ENCODE measurements at places on chromosomes 1 and 21.
A peak's percentile ranks its signal among the peaks of the same experiment; 100 is the strongest.

DNA sequence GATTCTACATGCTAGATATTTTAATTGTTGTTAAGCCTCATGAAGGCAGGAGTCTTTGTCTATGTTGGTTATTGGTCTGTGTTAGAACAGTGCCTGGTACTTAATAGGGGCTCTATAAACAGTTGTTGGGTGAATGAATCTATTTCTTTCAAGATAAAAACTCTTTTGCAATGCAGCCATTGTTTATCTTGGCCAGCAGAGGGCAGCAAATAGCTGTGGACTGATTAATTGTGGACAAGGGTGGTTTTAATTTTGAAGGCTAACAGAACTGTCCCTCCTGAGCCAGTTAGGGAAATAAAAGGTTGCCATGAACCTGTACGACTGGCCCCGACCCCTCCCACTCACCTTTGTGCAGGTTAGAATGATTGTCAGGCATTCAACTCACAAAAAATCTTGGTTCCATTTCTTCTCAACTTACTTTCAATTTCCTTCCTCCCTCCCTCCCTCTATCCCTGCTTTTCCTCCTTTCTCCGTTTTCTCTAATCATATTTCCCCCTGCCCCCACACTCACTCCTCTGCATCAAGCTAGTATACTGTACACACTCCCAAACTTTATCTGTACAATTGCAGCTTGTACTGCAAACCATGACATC is 66.3 kb upstream of the DIRAS3 start:
- no peak for DNase-seq

GRCh38 chr1:2632561-2633361 is at the start of gene MMEL1:
Gene MMEL1 (minus strand): TSS chr1:2633016. CDS start chr1:2629484, 3,532 bp downstream.
- DNase-seq: no peak

DNA sequence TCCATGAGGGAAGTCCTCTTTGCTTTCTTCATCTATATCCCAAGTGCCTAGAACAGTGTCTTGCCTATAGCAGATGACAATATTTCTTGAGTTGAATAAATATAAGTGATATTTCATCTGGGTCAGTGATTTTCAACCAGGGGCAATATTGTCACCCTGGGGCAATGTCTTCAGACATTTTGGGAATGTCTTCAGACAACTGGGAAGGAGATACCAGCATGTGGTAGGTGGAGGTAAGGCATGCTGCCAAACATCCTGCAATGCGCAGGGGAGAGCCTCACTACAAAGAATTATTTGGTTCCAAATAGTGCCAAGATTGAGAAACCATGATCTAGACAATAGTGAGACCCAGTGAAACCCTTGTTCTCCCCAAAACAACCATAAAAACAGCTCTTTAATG is 54.7 kb downstream of the C1orf94 start:
- no peak for DNase-seq

DNA sequence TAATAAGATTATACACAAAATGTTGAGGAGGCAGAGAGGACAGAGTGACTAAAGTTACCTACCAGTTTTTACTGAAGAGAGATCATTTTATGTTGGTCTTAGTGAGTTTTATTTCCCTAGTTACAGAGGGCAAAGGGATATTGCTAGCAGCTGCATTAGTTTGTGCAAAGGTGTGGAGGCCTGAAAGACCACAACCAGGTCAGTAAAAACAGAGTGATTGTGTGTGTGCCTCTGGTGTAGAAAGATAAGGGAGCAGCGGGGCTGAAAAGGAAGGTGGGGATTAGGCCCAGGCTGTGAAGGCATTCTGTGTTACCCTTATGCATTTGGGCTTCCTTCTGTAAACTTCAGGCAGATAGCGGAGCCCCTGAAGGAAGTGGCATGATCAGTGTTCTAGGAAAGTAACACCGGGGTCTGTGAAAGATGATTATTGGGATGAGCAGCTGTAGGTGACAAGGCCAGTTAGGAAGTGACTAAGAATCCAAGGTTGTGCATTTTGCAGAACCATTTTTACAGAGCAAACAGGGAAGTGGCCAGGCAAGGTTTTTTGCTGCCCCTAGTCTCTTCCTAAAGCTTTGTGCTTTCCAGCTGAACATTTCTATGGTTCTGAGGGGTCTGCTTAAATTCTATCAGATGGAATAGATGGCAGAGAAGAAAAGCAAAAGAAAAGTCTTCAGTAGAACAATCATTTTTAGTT is 3.7 kb downstream of the GADD45A start:
- no peak for DNase-seq

DNA sequence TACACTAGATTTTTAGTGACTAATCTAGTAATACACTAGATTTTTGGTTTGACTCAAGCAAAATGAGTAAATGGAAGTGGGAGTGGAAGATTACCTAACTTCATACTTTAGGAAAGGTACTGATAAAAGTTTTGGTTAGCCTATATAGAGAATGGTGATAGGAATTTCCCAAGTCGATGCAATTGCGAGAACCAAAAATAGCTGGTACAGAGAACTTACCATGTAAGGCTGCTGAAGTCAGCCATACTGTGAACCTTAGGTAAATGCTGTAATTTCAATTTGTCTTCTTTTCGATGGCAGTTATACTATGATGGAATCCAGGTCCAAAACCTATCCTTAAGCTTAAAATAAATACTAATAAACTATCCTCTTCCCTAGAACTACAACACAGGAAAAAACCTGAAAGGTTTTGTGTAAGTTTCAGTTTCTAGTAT is 4.6 kb downstream of the PNRC2 start:
- DNase-seq: no peak

GRCh38 chr1:177130451-177130945 is 34.0 kb downstream of the ASTN1 start:
- no peak for DNase-seq

- no peak for DNase-seq
These were observed 631.0 kb downstream of the MRPL39 start for GRCh38 chr21:24976238-24976637.

- no peak for DNase-seq
These were observed 23.6 kb upstream of the PKP1 start for GRCh38 chr1:201259476-201260235.

DNA sequence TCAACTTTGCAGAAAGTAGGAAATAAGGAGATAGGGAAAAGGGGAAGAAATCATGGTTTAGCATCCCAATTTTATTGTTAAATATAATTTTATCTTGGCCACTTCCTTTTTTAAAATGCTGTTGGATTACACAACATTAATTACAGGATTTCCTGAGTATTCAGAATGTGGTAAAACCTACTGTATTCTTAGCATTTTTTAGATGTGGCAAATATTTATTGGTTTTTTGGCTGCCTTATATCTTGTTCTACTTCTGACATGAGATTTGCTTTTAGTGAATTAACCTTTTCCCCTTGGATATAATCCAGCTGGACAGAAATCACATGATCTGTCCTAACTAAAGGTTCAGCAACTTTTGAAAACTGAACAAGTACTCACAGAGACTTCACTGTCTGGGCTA is 104.9 kb downstream of the PTGS2 start:
- DNase-seq: no peak

GRCh38 chr1:236391008-236391407 is 3.1 kb upstream of the EDARADD start:
- no peak for DNase-seq

GRCh38 chr1:208544053-208544452 is 299.9 kb upstream of the PLXNA2 start:
- DNase-seq: no peak

- no peak for DNase-seq
These were observed 2.8 kb downstream of the ARMH1 start for GRCh38 chr1:44677201-44677766.

- DNase-seq: no peak
These were observed 5.1 kb downstream of the KCNJ9 start for GRCh38 chr1:160086456-160086892.

DNA sequence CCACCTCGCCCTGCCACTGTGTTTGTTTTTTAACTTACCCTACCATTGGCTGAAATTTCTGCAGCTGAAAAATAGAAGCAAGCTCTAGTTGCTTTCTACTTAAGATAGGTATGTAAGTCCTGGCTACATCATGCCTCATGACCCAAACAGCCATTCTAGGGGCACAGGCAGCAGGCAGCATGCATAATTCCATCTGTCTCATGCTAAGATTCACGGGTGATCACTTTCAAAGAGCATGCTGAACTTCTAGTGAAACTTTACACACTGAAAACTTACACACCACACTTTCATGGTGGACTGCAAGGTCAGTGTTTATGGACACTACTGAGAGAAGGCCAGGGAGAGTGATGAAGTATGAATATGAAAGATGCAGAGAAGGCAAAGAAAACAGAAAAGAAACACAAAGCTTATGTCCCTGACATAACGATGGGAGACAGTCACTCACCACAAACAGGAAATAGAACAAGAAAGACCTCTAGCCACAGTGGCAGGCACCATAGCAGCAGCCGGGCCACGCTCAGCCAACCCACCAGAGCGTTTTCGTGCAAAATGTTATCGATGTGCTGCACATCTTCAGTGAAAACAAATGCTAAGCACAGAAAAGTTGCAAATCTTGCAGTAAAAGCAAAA is 102.3 kb upstream of the TIAM1 start:
- DNase-seq: peak; percentile 26

DNA sequence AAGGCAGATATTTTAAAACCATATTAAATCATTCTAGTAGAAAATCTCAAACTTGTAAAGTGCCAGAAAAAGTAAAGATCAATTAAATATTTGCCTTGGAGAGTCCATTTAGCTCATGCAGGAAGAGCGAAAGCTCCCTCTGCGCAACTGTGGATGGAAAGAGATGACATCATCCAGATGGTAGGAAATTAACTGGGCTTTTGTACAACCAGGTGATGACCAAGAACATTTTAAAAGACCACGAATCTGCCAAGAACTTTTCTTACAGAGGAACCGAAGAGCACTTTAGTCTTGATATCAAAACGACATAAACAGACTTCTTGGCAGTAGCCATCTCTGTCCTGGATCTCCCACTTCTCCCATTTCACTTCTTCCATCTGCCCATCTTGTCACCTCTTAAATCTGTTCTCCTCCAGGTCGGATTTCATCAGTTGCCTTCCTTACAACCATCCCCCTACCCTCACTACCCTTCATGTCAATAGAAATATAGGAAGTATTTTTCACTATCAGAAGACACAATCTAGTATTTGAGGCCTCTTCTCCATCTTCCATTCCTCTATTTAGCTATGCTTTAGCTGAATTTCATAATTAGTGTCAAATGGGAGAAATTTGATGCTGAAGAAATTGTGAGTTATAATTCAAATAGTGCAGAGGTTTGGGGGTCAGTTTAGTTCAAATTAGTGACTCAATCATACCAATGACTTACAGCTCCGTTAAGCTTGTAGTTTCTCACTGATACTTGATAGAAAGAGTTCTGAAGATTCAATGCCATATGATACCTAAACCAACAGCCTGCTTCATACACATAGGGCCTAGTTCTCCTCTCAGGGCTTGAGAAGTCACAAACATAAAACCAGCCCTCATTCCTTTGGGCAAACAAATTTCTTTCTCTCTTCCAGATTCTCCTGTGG is 22.0 kb upstream of the DNASE2B start:
- DNase-seq: no peak

DNA sequence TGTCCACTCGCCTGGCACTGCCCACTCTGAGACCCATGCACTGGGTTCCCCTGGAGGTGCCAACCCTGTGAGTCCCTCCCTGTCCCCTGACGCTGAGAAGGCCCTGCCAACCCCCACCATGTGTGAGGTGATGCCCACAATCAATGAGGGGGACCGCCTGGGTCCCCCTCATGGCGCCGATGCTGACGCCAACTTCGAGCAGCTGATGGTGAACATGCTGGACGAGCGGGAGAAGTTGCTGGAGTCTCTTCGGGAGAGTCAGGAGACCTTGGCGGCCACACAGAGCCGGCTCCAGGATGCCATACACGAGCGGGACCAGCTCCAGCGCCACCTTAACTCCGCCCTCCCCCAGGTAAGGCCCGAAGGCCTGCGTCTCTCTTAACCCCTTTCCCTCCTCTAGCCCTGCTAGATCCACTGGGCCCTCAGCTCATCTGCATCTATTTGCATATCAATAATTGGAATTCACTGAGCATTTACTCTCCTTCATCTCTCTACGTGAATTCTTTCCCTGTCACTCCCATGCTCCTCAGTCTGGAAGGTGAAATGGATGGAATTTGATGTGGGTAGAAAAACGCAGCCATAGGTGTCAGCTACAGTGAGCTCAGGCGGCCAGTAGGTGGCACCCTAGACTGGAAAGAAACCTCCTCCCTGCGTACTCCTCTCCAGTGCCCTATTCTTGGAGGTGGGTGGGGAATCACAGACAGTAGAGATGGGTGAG is 12.8 kb downstream of the PPFIA4 start:
- DNase-seq: peak; percentile 44

DNA sequence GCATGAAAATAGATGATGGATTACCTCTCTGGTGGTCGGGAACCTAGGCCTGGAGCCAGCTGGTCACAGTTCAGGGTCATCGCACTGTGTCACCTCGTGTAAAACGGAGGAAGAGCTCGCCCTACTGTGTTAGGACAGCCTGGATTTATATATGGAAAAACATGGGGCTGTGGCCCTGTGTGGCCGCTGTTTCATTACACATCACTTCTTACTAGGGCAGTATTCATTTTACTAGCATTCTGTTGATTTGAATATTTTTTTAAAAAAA is 104.5 kb upstream of the COL6A1 start:
- DNase-seq: no peak

DNA sequence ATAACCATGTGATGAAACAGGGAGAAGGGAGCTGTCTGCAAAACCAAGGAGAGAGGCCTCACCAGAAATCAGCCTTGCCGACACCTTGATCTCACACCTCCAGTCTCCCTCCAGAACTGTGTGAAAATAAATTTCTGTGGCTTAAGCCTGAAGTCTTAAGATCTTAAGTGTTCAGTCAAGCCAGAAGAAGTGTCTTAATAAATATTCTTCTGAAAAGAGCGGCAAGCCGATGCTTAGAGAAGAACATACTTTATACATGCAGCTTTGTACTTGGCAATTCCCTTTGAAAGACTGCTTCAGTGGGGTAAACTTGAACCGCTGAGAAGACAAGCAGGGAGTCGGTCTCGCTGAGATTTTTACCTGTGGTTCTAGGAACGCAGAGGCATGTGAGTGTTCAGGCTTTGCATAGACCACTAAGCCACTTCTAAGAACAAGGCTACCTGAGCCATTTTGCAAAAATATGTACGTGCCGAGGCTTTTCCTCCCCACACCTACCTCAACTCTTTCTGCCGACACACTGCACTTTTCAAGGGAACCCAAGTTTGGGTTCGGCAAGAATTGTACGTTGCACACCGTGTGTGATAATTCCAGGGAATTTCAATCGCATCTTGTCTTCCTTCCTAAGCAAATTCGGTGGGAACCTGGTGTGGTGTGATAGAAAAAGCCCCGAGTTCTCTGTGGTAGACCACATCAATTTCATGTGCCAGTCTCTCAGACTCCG is 3.4 kb downstream of the RUNX1 start:
- DNase-seq: peak; percentile 73

DNA sequence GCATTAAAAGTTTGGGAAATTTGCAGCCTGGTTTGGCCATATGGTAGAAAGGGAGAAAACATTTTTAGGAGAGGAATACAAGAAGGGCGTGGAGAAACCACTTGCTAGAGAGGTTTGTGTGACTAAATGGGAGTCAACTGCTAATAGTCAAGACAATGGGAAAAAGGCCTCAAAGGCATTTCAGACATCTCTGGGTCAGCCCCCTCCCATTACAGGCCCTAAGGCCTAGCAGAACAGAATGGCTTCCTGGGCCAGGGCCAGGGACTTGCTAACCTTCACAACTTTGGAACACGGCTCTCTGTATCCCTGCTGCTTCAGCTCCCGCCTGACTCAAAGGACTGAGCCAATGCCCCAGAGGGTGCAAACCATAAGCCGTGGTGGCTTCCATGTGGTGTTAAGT is 752.3 kb upstream of the ADAMTS5 start:
- DNase-seq: no peak

Measured in T-cell (primary cell).